ENCODE measurements at places on chromosomes 5 and 9. TPM values are rescaled to one million over a fixed set of nuclear protein-coding genes. Genes with fewer than 3 reads are reported as not detected.

DAB2 gene
- 94.4 TPM for total RNA-seq

MAMDC4 gene
- total RNA-seq, result 3.6 TPM

NUTM2F gene
- not detected for total RNA-seq

FOXD4L5 gene
- not detected for total RNA-seq

MYMK gene
- not detected for total RNA-seq

CD74 gene
- total RNA-seq, result 0.65 TPM

FOXE1 gene
- not detected for total RNA-seq

IFNB1 gene
- total RNA-seq, result not detected

C5orf46 gene
- 0.65 TPM for total RNA-seq

FBP1 gene
- not detected for total RNA-seq

ELOVL7 gene
- total RNA-seq, result 0.16 TPM

KIAA1958 gene
- total RNA-seq, result 0.36 TPM

MEGF10 gene
- not detected for total RNA-seq

SMIM15 gene
- 25.6 TPM for total RNA-seq

GPR151 gene
- total RNA-seq, result not detected

PPP6C gene
- 29.6 TPM for total RNA-seq

SPINK7 gene
- total RNA-seq, result not detected

ARL10 gene
- 5.6 TPM for total RNA-seq

DNAJA1 gene
- total RNA-seq, result 45.3 TPM

KCTD16 gene
- total RNA-seq, result 0.90 TPM

SLCO6A1 gene
- total RNA-seq, result not detected

HK3 gene
- 0.65 TPM for total RNA-seq

SPATA31A5 gene
- total RNA-seq, result not detected

GPSM1 gene
- 35.8 TPM for total RNA-seq

PCDH12 gene
- total RNA-seq, result 9.2 TPM

BASP1 gene
- 118 TPM for total RNA-seq

CDX1 gene
- not detected for total RNA-seq

LHX3 gene
- not detected for total RNA-seq

ZNF658 gene
- 1.6 TPM for total RNA-seq

LCN10 gene
- not detected for total RNA-seq

FOXD4L3 gene
- total RNA-seq, result not detected

BTNL8 gene
- not detected for total RNA-seq

TMOD1 gene
- total RNA-seq, result 0.18 TPM

STING1 gene
- total RNA-seq, result 69.3 TPM

COL5A1 gene
- 1,217 TPM for total RNA-seq

PCDHA4 gene
- not detected for total RNA-seq

MTMR12 gene
- 19.0 TPM for total RNA-seq

LCN1 gene
- total RNA-seq, result not detected

OTP gene
- not detected for total RNA-seq
